Epithelial cell of umbilical artery (primary cell): ENCODE measurements at places on chromosomes 1 and 21. TPM values are rescaled to one million over a fixed set of nuclear protein-coding genes. Genes with fewer than 3 reads are reported as not detected.

CYP4B1 gene
- total RNA-seq = not detected in 2 replicates

P3H1 gene
- 90.7 and 188 TPM in 2 replicates for total RNA-seq

POFUT2 gene
- 17.9 and 25.0 TPM in 2 replicates for total RNA-seq

ZNF593OS gene
- total RNA-seq = not detected in 2 replicates

DPT gene
- total RNA-seq = not detected in 2 replicates

C1orf94 gene
- total RNA-seq = not detected in 2 replicates
